Activated CD8-positive, alpha-beta memory T cell treated with anti-CD3 and anti-CD28 coated beads for 48 hours (primary cell): ENCODE measurements at places on chromosomes 4 and X.

DNA sequence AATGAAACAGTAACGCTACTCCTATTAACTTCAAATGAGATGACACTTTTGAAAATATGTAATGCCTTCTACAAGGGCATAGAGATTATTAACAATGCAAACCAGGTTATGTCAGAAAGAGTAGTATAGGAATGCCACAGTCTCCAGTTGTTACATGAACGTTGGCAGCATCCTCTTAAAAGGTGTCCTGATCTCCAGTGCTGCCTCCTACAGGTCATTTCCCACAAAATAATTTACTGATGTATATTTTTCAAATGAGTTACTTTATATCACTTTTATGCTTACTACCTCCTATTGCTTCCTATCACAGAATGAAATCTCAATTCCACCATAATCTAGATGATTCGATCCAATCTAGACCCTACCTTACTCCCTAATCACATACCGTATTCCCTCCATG, 195.2 kb upstream of the EPHA5 start:
- no peak for DNase-seq

DNA sequence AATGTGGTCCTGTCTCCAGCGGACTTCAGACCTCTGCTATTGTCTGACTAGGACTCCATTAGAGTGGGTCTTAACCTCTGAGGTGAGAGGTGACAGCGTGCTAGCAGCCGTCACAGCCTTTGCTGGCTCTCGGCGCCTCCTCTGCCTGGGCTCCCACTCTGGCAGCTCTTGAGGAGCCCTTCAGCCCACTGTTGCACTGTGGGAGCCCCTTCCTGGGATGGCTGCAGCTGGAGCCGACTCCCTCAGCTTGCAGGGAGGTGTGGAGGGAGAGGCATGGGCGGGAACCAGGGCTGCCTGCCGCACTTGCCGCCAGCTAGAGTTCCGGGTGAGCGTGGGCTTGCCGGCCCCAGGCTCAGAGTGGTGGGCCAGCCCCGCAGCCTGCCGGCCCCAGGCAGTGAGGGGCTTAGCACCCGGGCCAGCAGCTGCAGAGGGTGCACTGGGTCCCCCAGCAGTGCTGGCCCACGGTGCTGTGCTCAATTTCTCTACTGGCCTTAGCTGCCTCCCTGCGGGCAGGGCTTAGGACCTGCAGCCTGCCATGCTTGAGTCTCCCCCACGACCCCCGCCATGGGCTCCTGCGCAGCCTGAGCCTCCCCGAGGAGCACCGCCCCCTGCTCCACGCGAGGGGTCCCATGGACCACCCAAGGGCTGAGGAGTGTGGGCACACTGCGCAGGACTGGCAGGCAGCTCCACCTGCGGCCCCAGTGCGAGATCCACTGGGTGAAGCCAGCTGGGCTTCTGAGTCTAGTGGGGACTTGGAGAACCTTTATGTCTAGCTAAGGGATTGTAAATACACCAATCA, 163.4 kb upstream of the ITM2A start:
- no peak for DNase-seq

GRCh38 chr4:98710831-98711230, 52.4 kb upstream of the TSPAN5 start:
- DNase-seq: no peak

GRCh38 chrX:72478351-72478750, 94.3 kb downstream of the HDAC8 start:
- no peak for DNase-seq

GRCh38 chrX:113651306-113651705, 810.7 kb upstream of the AMOT start:
- DNase-seq: no peak

GRCh38 chr4:156193800-156194199, 240.1 kb upstream of the CTSO start:
- DNase-seq: no peak

- no peak for DNase-seq
These were observed 217.8 kb downstream of the SHOX start for GRCh38 chrX:848386-848785.

- no peak for DNase-seq
These were observed 35.9 kb downstream of the WDR1 start for GRCh38 chr4:10080589-10081217.

GRCh38 chrX:105646592-105647372, 175.6 kb upstream of the NRK start:
- DNase-seq: no peak

DNA sequence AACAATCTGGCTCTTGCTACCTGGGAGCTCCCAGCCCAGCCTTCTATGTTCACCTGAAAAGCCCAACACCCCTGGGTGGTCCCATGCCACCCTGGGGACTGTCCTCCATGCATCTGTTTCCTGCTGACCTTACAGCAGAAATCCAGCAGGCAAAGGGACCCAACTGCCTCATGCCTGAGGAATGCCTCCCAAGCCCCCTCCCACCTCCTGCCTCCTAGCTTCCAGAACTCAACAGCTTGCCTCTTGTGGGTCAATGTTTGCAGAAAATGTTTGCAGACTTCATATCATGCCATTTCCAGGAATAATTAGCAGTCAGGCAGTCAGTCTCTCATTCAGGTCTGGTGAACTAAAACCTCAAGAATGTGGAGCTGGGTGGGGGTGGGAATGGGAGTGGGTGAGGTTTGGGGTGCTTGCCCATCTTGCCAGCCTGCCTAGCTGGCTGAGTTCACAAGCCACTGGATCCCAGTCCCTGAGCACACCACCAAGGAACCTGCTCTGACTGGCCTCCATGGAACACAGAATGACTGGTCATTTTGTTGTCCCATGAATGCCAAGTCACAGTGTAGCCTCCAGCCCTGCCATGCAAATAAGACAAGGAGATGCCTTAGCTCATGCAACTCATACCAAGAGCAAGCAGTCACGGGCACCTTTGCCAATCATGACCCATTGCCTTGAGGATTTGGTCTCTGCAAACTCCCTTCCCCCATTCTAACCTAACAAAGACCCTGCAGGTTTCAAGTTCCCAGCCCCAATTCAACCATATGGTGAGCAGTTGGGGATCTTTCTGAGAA, 12.1 kb upstream of the PLAC1 start:
- DNase-seq: no peak

- DNase-seq: no peak
These were observed 2.0 kb downstream of the TMEM165 start for GRCh38 chr4:55397520-55398321.

- DNase-seq: no peak
These were observed 27.9 kb upstream of the ZCCHC12 start for GRCh38 chrX:118795528-118796280.

DNA sequence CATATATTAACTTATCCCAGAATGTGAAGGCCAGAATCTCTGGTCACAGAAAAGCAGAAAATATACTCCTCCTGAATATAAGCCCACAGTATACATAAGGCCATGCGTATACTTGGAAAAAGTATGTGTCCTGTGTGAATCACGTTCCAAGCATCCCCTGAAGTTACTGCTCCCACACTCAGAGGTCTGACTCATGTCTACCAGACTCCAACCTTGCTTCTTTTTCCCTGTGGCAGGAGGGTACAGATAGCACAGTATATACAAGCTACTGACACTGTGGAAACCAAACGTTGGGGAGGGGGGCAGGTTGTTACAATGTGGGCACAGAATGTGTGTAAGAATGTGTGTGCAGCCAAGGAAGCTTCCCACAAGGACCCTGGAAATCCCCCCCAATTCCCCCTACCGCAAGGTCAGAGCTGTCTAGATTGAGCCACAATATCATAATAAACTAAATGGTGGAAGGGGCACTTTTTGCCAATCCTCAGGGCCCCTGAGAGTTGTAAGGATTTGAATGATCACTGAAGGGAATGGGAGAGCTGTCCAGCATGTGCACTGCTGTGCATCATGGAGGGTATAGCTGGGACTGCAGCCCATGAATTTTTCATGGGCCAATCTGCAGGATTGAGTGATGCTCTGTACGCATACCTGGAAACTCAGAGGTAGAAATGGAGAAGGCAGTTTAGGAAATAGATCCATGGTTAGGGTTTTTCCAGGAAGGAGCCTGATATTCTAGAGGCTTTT, 7.4 kb upstream of the RELL1 start:
- DNase-seq: no peak

- DNase-seq: no peak
These were observed 19.6 kb upstream of the IQCM start for GRCh38 chr4:149835280-149835679.

DNA sequence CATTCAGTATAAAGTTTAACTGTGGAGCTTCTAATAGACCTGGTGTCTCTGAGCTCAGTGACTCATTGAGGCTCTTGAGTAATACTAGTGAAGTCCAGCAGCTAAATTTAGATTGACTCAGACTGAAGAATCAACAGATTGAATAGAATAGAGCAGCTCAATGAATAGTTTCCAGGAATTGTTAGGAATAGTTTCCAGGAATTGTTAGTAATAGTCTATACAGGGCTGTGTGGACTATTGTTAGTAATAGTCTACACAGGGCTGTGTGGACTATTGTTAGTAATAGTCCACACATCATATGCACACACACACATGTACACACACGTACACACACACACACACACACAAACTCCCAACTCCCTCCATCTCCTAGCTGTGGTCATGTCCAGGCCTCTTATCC, 3.0 kb downstream of the GIMD1 start:
- DNase-seq: no peak

GRCh38 chr4:150079081-150079581, 886 bp downstream of the DCLK2 start:
- peak; percentile 9 for DNase-seq
